Endothelial cell (in vitro differentiated cells): ENCODE measurements at places on chromosomes 2 and 18. TPM values are rescaled to one million over a fixed set of nuclear protein-coding genes. Genes with fewer than 3 reads are reported as not detected.

GRCh38 chr2:209094221-209094620 is 329.6 kb upstream of the MAP2 start:
- H3K27ac ChIP-seq, result no peak overlapping the region
- no peaks in the 10 kb centered on the region for H3K36me3 ChIP-seq
- no peaks in the 10 kb centered on the region for H3K4me1 ChIP-seq
- no peak overlapping the region for H3K4me3 ChIP-seq
- no peaks in the 10 kb centered on the region for H3K27me3 ChIP-seq

DNA sequence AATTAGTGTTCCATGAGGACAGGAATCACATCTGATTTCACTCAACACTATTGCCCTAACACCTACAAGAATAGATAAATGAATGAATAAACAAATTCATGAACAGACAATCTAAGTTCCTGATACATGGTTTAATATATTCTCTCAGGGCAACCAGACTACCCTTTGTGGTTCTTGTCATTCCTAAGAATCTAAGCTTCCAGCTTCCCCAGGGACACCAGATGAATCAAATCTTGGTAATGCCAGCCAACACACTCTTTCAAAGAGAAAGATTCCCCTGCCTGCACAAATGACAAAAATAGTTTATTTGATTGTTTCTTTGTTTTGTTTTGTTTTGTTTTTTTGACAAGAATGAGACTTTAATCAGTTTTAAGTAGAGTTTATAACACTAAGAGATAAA is 237.5 kb upstream of the CHAC2 start:
- no peak overlapping the region for H3K4me3 ChIP-seq
- peaks cover 3% of the 10 kb centered on the region for H3K36me3 ChIP-seq
- H3K27ac ChIP-seq, result no peak overlapping the region
- H3K27me3 ChIP-seq, result no peaks in the 10 kb centered on the region

Gene HTR2B
- total RNA-seq, result 0.80 TPM

GRCh38 chr2:157420771-157421323 is 23.0 kb downstream of the CYTIP start:
- DNase-seq, result no peak
- no peaks in the 10 kb centered on the region for H3K27me3 ChIP-seq
- H3K36me3 ChIP-seq, result no peaks in the 10 kb centered on the region

Gene AMER3
- total RNA-seq, result 0.18 TPM

DNA sequence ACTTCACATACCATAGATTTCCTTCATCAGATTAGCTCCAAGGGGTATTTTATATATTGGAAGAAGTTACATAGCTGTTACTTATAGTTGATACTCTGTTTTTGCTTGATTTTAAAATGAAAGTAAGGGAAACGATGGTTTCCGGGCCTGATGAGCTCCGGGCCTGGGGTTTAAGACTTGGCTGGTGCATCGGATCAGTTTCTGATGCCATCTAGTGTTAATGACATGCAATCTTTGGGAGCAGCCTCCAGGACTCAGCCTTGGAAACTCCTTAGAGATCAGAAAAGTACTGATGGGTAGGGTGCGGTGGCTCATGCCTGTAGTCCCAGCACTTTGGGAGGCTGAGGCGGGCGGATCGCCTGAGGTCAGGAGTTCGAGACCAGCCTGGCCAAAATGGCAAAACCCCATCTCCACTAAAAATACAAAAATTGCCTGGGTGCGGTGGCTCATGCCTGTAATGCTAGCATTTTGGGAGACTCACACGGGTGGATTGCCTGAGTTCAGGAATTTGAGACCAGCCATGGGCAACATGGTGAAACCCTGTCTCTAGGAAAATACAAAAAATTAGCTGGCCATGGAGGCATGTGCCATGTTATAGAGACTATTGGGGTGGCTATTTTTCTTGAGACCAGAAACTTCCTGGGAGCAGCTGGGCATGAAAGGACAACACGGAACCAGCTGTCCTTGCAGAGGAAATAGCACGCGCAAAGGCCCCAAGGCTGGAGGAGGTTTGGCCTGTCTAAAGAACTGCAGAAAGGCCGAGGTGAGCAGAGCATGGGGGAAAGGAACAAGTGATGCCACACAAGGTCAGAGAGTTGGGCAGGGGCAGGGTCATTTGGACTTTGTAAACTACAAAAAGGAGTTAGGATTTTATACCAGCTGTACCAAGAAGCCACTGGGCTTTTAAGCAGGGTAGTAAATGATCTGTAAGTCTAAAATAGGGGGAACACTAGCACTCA is 46.9 kb upstream of the CNOT11 start:
- DNase-seq, result peak; percentile 42
- no peak overlapping the region for H3K4me3 ChIP-seq
- no peaks in the 10 kb centered on the region for H3K36me3 ChIP-seq
- no peaks in the 10 kb centered on the region for H3K27me3 ChIP-seq
- H3K4me1 ChIP-seq, result peaks cover 4% of the 10 kb centered on the region

- no peak overlapping the region for H3K27ac ChIP-seq
- H3K27me3 ChIP-seq, result no peaks in the 10 kb centered on the region
- H3K4me3 ChIP-seq, result no peak overlapping the region
- peak; percentile 55 for DNase-seq
- peaks cover under 1% of the 10 kb centered on the region for H3K36me3 ChIP-seq
Observed at GRCh38 chr18:26468931-26469340, 79.4 kb downstream of the KCTD1 start.

DNA sequence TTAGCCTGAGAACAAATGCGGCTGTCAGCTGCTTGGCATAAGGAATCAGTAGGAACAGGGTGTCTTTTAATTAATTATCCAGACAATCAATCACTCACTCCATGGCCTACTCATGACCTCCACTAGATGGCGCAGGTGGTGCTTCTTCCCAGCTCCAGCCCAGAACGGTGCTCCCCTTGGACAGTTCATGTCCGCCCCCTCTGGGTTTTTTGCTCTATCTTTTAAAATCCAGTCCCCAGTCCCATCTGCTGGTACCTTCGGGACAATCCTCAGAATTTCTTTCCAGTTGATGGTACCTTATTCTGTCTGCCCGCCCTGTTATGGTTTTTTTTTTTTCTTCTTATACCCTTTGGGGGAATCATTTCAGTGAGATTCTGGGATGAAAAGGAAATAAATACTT is 99.8 kb downstream of the CACNB4 start:
- no peak overlapping the region for H3K4me3 ChIP-seq
- DNase-seq, result peak; percentile 70
- no peak overlapping the region for H3K27ac ChIP-seq
- no peaks in the 10 kb centered on the region for H3K4me1 ChIP-seq
- H3K36me3 ChIP-seq, result no peaks in the 10 kb centered on the region
- H3K27me3 ChIP-seq, result peaks cover 3% of the 10 kb centered on the region

GRCh38 chr2:8984855-8985254 is 18.6 kb downstream of the MBOAT2 start:
- H3K36me3 ChIP-seq, result no peaks in the 10 kb centered on the region
- no peak overlapping the region for H3K4me3 ChIP-seq
- no peaks in the 10 kb centered on the region for H3K27me3 ChIP-seq
- H3K4me1 ChIP-seq, result peaks cover 50% of the 10 kb centered on the region
- no peak for DNase-seq

GRCh38 chr18:52200921-52201663 is 138.9 kb upstream of the DCC start:
- no peaks in the 10 kb centered on the region for H3K4me1 ChIP-seq
- DNase-seq, result no peak
- H3K36me3 ChIP-seq, result no peaks in the 10 kb centered on the region
- H3K27ac ChIP-seq, result no peak overlapping the region
- H3K4me3 ChIP-seq, result no peak overlapping the region
- peaks cover 2% of the 10 kb centered on the region for H3K27me3 ChIP-seq

- no peak for DNase-seq
- no peaks in the 10 kb centered on the region for H3K27me3 ChIP-seq
- peaks cover 8% of the 10 kb centered on the region for H3K4me1 ChIP-seq
- H3K36me3 ChIP-seq, result no peaks in the 10 kb centered on the region
- H3K4me3 ChIP-seq, result no peak overlapping the region
- no peak overlapping the region for H3K27ac ChIP-seq
Observed at GRCh38 chr2:62147610-62148301, 48.2 kb upstream of the B3GNT2 start.

DNA sequence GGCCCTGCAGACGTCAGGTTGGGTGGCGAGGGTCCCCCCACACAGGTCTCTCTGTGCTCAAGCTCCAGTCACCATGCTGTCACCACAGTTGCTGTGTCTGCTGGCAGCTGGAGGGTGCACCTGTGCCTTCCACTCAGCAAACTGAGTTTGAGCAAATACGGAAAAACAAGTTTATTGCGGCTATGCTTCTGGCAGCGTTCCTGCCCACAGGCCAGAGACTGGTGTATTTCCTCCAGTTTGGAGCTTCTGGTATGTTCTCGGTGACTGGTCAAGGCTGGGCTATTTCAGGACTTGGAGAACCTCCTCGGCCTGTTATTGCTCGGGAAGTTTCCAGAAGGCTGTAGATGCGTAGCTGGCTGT is 132.6 kb downstream of the SEPTIN10 start:
- H3K27me3 ChIP-seq, result peaks cover 11% of the 10 kb centered on the region
- no peak overlapping the region for H3K4me3 ChIP-seq
- peaks cover 21% of the 10 kb centered on the region for H3K36me3 ChIP-seq
- H3K27ac ChIP-seq, result no peak overlapping the region
- DNase-seq, result no peak

Gene ZFAND2B
- 39.7 TPM for total RNA-seq

DNA sequence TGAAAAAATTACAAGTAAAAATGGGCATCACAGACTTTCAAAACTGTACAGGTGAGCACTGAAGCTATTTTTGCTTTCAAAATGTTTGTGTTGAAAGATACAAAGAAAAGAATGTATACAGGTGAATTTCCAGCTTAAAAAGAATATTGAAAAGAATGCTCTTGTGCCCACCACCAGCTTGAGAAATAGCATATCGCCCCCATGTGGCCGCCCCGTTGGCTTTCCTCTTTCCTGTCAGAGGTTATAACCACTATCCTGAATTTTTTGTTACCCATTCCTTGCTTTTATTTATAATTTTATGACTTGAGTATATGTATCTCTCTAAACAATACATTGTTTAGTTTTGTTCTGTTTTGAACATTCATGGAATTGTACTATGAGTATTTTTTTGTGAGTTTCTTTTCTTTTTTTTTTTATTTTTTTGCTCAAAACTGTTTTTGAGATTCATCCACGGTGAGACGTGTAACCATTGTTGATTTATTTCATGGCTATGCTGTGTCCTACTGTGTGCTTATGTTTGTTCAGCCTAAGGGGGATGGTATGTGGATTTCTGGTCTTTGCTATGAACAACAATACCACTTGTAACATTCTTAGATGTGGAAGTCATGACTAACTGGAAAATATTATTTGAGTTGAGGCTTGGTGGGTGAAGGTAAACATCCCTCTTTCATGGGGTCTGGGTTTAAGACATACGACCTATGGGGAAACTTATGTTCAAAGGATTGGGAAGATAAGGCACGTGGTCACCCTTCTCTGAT is 11.6 kb downstream of the TRPM8 start:
- peaks cover 4% of the 10 kb centered on the region for H3K4me1 ChIP-seq
- H3K27me3 ChIP-seq, result peaks cover 9% of the 10 kb centered on the region
- peak; percentile 52 for DNase-seq
- H3K27ac ChIP-seq, result no peak overlapping the region
- no peaks in the 10 kb centered on the region for H3K36me3 ChIP-seq
- no peak overlapping the region for H3K4me3 ChIP-seq

DNA sequence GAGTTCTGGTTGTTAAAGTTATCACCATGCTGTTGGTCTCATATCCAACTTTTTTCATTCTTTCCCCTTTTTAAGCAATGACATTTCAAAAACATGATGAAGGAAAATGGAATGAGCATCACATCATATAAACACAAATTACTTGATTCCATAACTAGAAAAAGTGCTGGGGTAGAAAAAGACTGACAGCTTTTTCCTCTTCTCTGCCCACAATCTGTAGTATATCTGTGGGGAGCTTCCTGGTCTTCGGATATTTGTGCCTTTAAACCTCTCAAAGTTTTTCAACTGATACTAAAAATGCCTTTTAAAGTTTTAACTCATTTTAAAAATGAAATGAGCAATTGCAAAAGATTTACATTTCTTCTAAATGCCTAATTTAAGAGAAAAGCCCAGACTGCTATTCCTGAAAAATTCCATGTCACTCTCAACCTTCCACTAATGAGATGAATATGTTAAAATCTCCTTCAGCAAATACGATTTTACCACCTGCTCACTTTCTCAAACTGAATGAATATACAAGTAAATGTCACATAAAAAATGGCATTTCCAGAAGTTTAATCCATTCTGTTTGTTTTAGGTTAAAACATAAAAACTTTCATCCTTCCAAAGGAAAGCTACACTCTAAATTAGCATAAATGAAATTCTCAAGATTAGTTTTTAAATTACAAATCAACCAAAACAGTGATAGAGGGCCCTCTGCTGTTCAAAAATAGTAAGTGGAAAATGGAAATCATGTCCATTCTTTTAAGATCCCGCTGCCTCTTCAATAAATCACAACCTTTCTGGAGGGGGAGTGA is 2.1 kb downstream of the DNAH7 start:
- H3K27ac ChIP-seq, result no peak overlapping the region
- H3K4me1 ChIP-seq, result peaks cover 8% of the 10 kb centered on the region
- no peaks in the 10 kb centered on the region for H3K36me3 ChIP-seq
- no peak overlapping the region for H3K4me3 ChIP-seq
- peaks cover 3% of the 10 kb centered on the region for H3K27me3 ChIP-seq
- DNase-seq, result no peak

- H3K27me3 ChIP-seq, result peaks cover 4% of the 10 kb centered on the region
- no peaks in the 10 kb centered on the region for H3K4me1 ChIP-seq
- DNase-seq, result no peak
- no peak overlapping the region for H3K27ac ChIP-seq
- H3K36me3 ChIP-seq, result peaks cover 5% of the 10 kb centered on the region
- H3K4me3 ChIP-seq, result no peak overlapping the region
Observed at GRCh38 chr2:86344404-86344803, 7.0 kb upstream of the REEP1 start.

DNA sequence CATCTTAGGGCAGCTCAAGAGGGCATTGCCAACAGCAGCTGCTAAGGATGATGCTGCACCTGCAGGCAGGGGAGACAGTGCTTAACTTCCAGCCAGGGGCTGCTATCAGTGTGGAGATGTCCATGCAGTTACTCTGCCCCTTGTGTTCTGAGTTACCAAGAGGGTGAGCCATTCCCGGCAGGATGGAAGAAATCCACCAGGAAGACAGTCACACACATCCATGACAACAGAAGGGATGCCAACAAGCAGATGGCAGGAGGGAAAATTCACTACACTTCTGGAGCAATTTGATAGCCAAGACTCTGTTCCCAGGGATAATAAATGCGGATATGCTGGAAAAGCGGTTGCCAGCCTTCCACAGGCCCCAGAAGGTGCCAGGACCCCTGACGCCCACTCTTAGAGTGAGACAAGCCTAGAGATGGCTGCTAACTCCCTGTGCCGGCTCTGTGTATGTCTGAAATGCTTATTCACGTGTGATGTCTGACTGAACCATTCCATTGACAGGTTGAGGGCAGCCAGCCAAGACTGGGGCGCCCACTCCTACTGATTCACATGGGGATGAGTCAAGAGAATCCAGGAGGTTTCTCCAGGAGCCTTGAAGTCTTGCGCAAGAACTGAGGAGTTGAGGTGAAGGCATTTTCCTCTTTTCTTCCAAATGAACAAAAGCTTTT is 24.5 kb downstream of the LOXHD1 start:
- H3K4me3 ChIP-seq, result no peak overlapping the region
- no peak for DNase-seq
- H3K27ac ChIP-seq, result no peak overlapping the region
